Bone marrow (tissue), 2 donors: ENCODE measurements at places on chromosomes 11 and 22.

DNA sequence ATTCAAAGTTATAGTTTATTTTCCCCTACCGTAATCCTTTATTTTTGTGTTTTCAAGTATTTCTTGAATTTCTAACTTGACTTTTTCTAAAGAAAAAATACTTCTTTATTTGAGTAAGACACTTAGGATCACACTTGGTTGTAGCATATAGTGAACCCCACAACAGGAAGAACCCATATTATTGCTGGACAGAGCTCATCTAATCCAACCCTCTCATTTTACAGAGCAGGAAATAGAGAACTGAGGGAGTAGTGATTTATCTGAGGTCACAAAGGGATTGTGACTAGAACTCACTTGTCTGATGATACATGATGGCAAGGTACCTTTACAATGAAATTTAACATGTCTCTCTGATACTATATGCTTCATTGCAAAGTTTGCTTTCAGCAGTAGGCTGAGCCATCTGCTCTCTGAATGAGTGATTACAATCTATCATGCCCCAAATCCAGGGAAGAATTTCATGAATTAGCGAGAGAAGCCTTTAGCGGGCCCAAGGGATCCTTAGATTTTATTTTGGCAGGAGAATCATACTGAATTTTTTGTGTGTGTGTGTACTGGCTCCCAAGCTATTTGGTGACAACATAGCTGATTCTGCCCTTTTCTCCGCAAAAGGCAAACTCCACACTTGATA is 9.8 kb downstream of the SLC17A6 start:
- no peak for DNase-seq

- no peak for DNase-seq
Observed at GRCh38 chr11:8239040-8239439, 24.6 kb downstream of the LMO1 start.

- no peak for DNase-seq
Observed at GRCh38 chr11:100098560-100098959, 588.5 kb upstream of the ARHGAP42 start.

GRCh38 chr22:35552196-35552842 is 11.7 kb downstream of the RASD2 start:
- no peak for DNase-seq
